Muscle of leg (tissue), 16 donors: ENCODE measurements at places on chromosomes 7 and 10. TPM values are rescaled to one million over a fixed set of nuclear protein-coding genes. Genes with fewer than 3 reads are reported as not detected.

The AKR1C8 gene
- total RNA-seq: 0.09 TPM

The ZNF37A gene
- 12.2 TPM for total RNA-seq

The MYPN gene
- 69.2 TPM for total RNA-seq

The DOCK4 gene
- total RNA-seq: 14.0 TPM

The LOXL4 gene
- total RNA-seq: 9.7 TPM

The NRCAM gene
- total RNA-seq: 17.5 TPM

The ANXA8L1 gene
- not detected for total RNA-seq

The RTKN2 gene
- 2.4 TPM for total RNA-seq

The CALML3 gene
- not detected for total RNA-seq

The NUTM2A gene
- 0.44 TPM for total RNA-seq

The LBX1 gene
- total RNA-seq: 3.3 TPM

The AUTS2 gene
- 28.6 TPM for total RNA-seq

The C10orf62 gene
- total RNA-seq: not detected

The SLC26A3 gene
- total RNA-seq: not detected

The TMEM139 gene
- total RNA-seq: 0.40 TPM

The GRB10 gene
- total RNA-seq: 13.0 TPM

The SMO gene
- total RNA-seq: 35.9 TPM

The TMUB1 gene
- total RNA-seq: 19.0 TPM

The NCAPG2 gene
- total RNA-seq: 10.2 TPM

The IFT22 gene
- total RNA-seq: 25.9 TPM

The PAX4 gene
- total RNA-seq: not detected

The OR2A42 gene
- total RNA-seq: 0.04 TPM

The GATA3 gene
- total RNA-seq: 0.18 TPM

The AMZ1 gene
- total RNA-seq: 0.13 TPM

The CALHM3 gene
- total RNA-seq: not detected

The CYP17A1 gene
- total RNA-seq: 0.66 TPM

The TAS2R4 gene
- total RNA-seq: 1.5 TPM

The NCF1 gene
- 0.66 TPM for total RNA-seq

The ABCF2 gene
- total RNA-seq: 18.5 TPM

The ATOH7 gene
- total RNA-seq: 0.13 TPM

The TMEM270 gene
- total RNA-seq: not detected

The STEAP2 gene
- 7.1 TPM for total RNA-seq

The SYNPO2L gene
- 35.6 TPM for total RNA-seq

The ADRA2A gene
- 2.3 TPM for total RNA-seq

The SLC13A4 gene
- 0.09 TPM for total RNA-seq

The HTR7 gene
- 0.18 TPM for total RNA-seq

The CNPY1 gene
- 0.18 TPM for total RNA-seq

The GBX1 gene
- 0.44 TPM for total RNA-seq

The BAMBI gene
- total RNA-seq: 8.9 TPM

The ABCB4 gene
- total RNA-seq: 0.49 TPM

The CDK1 gene
- 30.9 TPM for total RNA-seq

The COL26A1 gene
- 1.2 TPM for total RNA-seq

The MYO3A gene
- 0.84 TPM for total RNA-seq

The NEUROG3 gene
- total RNA-seq: not detected

The PPP1R3C gene
- total RNA-seq: 166 TPM

The ANKRD30A gene
- not detected for total RNA-seq

The SYT15B gene
- total RNA-seq: 0.27 TPM

The CRYGN gene
- total RNA-seq: 0.09 TPM

The PDE1C gene
- 4.5 TPM for total RNA-seq

The TBX20 gene
- total RNA-seq: not detected

The FRMD4A gene
- total RNA-seq: 29.1 TPM

The C7orf25 gene
- 2.1 TPM for total RNA-seq

The VAX1 gene
- not detected for total RNA-seq

The CAMK1D gene
- total RNA-seq: 5.1 TPM

The METTL2B gene
- 27.5 TPM for total RNA-seq

The GRM3 gene
- total RNA-seq: 0.04 TPM
